MG63 (cell line): ENCODE measurements at places on chromosomes 3 and 15. TPM values are rescaled to one million over a fixed set of nuclear protein-coding genes. Genes with fewer than 3 reads are reported as not detected.

GRCh38 chr3:134236505-134237170, 14.0 kb downstream of the RYK start:
- DNase-seq: no peak

DNA sequence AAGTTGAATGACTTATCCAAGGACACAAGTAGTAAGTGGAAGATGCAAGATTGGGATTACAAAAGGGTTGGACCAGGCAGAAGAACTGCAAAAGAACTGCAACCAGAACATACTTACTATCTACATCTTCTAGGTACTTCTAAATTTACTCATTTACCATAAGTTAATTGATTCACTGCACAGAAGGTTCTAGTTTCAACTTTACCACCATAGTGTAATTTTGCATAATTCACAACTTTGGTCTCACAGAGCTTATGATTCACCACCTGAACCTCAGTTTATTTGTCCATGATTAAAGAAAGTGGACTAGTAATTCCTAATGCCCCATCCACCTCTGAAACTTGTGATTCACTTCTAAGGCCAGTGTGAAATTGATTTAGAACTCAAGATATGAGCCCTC, 236.8 kb upstream of the UBE2E2 start:
- no peak for DNase-seq

GRCh38 chr15:75570126-75570845, 8.8 kb downstream of the PTPN9 start:
- no peak for DNase-seq

Gene RAB5A
- total RNA-seq: 22.1 and 38.1 TPM in 2 replicates

DNA sequence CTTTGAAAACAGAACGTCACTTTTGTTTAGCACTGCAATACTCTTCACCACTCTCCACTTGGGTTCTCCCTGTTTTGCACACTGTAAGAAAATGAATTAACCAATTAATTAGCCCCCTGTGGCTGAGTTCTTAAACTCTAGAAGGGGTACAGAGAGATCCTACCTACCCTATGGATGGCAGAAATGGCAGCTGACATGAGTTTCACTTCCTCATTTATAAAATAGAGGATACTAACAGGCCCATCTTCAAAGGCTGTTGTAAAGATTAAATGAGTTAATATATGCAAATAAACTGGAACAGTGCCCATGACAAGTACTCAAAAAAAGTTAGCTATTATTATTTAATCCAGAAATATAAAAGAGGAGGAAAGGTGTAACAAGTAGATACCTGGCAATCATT, 36.9 kb downstream of the SUCLG2 start:
- DNase-seq: no peak

DNA sequence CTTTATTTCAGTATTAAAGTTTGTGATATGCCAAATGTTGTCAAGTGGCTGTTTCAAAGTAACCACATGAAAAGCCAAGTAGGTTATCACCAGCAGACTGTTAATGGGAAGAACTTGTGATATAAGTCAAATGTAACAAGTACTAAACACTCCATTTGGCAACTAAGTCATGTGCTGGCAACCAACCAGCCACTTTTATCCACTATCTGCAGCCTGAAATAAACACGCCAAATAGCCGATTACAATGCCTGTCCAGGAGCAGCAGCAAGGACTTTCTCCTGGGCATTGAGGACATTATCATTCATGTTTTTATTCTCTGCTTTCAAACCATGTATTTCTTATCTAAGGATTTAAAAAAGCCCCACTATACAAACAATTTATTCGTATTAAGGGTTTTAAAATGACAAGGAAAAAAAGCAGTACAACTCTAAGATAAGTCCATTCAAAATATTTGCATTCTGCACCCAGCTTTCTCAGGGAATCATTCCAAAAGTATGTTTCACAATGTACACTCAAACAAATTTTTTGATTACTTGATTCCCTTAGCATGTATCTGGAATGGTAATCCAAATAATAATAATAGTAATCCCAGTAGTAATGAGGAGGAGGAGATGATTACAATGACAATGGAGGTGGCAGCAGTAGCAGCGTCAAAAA, 448.6 kb downstream of the ERC2 start:
- DNase-seq: no peak

DNA sequence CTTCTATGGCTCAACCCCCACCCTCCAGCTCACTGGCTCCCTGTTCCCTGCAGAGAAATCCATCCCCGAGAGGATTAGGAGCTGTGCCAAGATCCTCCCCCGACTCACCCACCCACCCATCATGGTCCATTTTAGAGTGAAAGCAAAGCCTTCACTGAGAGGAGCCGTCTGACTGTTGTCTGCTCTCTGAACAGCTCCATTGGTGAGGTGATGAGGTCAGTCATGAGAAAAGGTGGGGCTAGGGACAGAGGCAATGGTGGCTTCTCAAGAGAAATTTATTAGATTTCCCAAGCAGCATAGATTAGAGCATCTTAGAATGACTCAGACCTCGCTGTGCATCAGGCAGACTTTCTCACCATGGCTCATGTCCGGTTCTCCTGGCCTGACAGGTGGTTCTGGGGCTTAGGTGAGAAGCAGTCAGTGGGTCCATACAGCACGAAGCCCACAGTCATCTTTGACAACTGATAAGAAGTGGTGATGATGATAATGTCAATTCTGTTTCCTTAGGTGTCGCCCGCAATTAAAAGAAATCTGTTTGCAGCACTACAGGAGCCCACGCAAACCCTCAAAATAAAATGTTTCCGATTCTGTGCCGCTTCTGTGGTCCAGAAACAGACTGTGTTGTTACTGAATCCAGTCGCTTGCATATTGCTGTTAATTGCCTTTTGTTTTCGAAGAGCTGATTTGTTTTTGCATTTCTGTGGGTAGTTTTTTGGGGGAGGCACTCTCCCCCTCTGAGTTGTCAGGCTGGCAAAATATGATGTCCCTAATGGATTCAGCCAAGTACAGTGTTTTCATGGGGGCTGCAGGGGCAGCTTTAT, 24.8 kb upstream of the RHO start:
- no peak for DNase-seq

Gene IGF2BP2
- total RNA-seq: 26.2 and 49.3 TPM in 2 replicates

- no peak for DNase-seq
Observed at GRCh38 chr3:81740731-81741130, 20.7 kb downstream of the GBE1 start.

DNA sequence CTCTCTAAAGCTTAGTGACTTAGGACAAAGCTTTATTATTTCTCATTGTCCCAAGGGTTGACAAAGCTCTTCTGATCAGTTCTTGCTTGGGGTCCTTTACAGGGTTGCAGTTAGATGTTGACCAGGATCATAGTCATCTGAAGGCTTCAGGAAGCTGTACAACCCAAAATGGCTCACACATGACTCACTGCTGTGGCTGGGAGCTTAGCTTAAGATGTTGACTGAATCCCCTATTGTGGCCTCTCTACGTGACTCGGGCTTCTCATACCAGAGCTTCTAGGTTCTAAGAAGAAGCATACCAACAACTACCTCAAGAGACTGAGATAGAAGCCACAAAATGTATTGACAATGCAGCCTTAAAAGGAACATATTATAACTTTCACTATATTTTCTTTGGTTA, 569.6 kb upstream of the ROBO2 start:
- peak; percentile 11 for DNase-seq

GRCh38 chr3:6062261-6063187, 798.4 kb upstream of the GRM7 start:
- no peak for DNase-seq

DNA sequence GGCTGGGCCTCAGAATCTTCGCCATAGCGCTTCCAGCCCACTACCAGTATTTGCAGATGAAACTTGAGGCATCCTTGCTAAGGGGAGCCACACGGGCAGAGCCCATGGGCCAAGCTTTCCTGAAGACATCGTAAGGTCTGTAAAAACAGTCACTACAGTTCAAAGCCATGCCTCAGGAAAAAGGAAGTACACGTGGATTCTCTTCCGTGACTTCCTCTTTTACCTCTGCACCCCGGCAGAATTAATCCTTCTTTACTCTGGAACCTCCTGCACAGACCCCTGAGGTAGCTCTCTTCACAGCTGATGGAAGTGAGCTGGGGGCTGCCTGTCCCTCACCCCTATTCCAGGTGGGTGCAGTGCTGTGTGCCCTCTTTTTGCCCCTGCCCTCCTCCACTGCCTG, 129.2 kb downstream of the CHDH start:
- no peak for DNase-seq

- no peak for DNase-seq
Observed at GRCh38 chr3:23966328-23966727, 21.2 kb downstream of the NR1D2 start.

- no peak for DNase-seq
Observed at GRCh38 chr15:55823191-55823670, 80.3 kb upstream of the PRTG start.

GRCh38 chr3:14792691-14793121, 26.1 kb upstream of the FGD5 start:
- DNase-seq: no peak

GRCh38 chr3:174232658-174233429, 626.3 kb upstream of the NAALADL2 start:
- no peak for DNase-seq

GRCh38 chr3:78562328-78562727, 1205.5 kb downstream of the ROBO1 start:
- no peak for DNase-seq

GRCh38 chr15:93897377-93897776, 334.0 kb upstream of the MCTP2 start:
- no peak for DNase-seq

GRCh38 chr3:133869586-133869985, 26.1 kb downstream of the RAB6B start:
- no peak for DNase-seq

DNA sequence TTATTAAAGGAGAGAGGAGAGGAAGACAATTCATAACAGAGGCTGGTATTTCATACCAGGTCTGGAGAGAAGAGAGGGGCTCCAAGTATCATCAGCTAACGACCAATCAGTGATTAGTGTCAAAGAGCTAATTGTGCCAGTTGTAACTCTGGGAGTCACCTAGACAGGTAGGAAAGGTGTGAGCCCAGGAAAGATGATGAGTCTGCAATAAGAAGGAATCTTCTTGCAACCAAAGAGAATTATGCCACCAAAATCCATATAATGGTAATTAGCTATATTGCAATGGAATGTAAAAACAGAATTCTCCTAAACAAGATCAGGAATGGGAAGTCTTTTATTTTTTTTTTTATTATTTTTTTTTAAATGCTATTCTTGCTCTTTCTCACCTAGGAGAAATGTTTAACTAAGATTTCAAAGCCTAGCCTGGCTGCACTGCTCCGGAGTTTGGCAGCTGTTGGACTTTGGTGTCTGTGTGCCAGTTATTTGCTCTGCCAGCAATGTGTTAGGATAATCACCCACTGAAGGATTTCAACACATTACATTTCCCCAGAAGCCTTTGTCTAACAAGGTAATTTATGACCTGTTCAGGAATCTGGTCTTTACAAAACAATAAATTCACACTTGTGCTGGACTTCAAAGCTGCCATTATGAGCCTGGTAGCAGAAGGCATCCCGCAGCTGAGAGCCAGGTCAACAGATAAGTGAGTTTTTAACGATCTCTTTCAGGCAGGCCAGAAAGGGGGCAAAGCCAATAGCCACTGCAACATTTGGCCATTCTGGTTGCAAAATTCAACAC, 89.4 kb downstream of the FOXB1 start:
- DNase-seq: peak; percentile 75

- no peak for DNase-seq
Observed at GRCh38 chr15:64144565-64145281, 6.8 kb upstream of the SNX22 start.

GRCh38 chr3:21017115-21017852, 733.7 kb downstream of the ZNF385D start:
- no peak for DNase-seq

DNA sequence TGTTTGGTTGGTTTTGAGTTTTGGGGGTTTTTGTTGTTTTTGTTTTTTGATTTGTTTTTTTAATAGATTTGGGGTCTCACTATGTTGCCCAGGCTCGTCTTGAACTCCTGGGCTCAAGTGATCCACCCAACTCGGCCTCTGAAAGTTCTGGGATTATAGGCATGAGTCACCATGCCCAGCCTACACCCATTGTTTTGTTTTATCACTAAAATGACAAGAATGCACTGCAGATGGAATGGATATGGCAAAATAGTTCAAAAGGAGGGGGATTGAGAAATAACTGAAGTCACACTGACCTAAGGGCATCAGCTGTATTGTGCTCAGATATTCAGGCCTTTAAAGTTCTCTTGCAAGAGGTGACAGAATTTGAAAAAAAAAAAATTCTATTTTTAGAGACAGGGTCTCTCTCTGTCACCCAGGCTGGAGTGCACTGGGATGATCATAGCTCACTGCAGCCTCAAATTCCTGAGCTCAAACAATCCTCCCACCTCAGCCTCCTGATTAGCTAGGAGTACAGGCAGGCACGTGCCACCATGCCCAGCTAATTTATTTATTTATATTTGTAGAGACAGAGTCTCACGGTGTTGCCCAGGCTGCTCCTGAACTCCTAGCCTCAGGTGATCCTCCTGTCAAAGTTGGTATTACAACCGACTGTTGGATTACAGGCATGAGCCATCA, 4.4 kb upstream of the RASA2 start:
- peak; percentile 60 for DNase-seq

DNA sequence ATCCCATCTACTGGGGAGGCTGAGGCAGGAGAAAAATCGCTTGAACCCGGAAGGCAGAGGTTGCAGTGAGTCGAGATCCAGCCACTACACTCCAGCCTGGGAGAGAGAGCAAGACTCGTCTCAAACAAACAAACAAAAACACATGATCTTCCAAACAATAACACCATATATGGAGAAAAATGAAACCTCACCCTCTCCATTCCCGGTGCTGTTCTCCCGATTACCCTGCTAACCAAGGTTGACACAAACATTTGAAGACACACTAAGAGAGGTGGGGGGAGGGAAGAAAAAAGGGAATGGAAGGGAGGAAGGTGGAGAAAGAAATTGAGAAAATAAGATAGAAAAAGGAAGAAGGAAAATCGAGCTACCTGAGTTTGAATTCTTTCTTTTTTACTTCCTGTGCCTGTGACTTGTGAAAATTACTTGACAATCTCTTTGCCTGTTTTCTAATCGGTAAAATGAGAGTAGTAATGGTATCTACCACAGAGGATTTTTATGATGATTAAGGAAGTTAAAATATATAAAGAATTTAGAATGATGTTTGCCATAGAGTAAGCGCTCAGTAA, 1.1 kb upstream of the PLSCR2 start:
- DNase-seq: no peak

Gene P3H2
- 233 and 357 TPM in 2 replicates for total RNA-seq

Gene TM6SF1
- 1.6 and 1.7 TPM in 2 replicates for total RNA-seq

DNA sequence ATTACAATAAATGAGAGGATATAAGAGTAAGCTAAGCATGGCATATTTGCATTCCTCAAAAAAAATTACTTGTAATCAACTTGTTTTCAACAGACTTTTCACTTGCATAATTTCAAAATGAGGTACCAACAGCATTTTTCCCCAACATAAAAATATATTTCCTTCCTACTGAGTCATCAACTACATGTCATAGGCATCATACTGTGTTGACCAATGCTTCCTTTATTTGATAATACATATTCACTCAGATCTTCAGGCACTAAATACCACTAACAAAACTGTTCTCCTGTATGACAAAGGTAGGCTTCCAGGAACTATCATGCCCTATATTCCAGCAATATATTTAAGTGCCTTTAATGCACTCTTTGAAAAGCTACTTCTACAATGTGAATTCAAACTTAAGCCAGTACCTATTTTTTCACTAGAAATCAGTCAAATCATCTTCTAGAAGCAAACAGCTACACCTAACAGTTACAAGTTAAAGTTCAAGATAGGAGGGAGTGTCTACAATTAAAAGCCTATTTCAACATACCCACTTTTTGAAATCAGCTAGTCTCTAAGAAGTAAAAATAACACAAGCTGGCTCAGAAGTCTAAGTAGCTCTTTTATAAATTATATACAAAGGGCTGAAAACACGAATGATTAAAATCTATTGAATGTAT, 11.3 kb downstream of the ADAM10 start:
- DNase-seq: no peak

GRCh38 chr3:42501681-42502428, 588 bp upstream of the VIPR1 start:
- no peak for DNase-seq
